ENCODE measurements at places on chromosomes 13 and 19. TPM values are rescaled to one million over a fixed set of nuclear protein-coding genes. Genes with fewer than 3 reads are reported as not detected.

Gene ZNF534
- not detected for total RNA-seq

Gene ZNF66
- total RNA-seq = 4.3 TPM

Gene KLK14
- 1.0 TPM for total RNA-seq

Gene URAD
- total RNA-seq = not detected

Gene ATG4D
- total RNA-seq = 57.1 TPM

Gene IL11
- total RNA-seq = 0.42 TPM

Gene DUS3L
- 56.8 TPM for total RNA-seq

Gene MCEMP1
- total RNA-seq = 4.1 TPM

Gene ZNF99
- total RNA-seq = not detected

Gene ATP4B
- not detected for total RNA-seq

Gene NXNL1
- total RNA-seq = not detected

Gene ZNF132
- total RNA-seq = 9.1 TPM

DNA sequence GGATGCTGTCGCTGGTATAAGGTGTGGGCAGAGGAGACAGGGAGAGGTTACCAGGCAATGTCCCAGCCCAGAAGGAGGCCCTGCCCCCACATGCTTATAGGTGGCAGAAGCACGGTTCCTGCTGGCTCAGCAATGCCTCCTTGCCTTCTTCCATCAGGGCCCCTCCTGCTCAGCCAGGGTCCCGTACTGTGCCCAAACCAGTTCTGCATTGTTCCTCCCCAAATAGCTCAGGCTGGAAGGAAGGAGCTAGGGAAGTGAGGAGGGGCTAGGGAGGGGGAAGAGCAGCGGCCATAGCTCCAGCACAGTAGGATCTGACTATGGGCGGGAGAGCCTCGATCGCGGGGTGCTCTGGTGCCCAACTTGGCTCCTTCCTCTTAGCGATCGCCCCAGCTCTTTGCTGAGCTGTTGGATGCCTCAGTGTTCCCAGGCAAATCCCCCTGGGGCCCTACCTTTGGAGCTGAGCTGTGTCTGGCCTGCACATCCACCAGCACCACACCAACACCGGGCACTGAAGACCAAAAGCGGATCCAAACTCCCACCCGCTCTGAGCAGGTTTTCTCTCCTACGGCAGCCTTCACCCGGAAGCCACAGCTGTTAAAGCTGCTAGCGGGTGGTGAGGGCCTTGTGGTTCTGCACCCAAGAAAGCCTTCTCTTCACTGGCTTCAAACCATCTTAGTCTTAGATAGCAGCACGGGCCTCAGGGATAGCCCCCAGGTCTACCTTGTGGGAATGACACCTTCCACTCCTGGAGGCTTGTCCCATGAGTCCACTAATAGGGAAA lies 32.1 kb upstream of the PEPD start:
- DNase-seq = no peak

DNA sequence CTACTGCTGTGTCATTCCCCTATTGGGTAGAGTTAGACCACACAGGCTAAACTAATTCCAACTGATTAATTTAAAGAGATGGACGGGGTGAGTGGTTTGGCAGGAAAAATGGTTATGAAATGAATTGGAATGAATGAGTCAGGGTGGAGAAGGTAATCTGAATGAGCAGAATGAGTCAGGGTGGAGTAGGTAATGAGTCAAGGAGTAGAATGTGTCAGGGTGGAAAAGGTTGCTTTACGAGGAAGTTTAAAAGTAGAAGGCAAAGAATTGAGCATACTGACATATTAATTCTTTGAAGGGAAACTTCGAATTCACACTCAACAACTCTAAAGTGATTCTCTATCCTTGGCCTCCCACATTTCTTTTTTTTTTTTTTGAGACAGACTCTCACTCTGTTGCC lies 12.7 kb upstream of the ZNF121 start:
- DNase-seq = no peak

DNA sequence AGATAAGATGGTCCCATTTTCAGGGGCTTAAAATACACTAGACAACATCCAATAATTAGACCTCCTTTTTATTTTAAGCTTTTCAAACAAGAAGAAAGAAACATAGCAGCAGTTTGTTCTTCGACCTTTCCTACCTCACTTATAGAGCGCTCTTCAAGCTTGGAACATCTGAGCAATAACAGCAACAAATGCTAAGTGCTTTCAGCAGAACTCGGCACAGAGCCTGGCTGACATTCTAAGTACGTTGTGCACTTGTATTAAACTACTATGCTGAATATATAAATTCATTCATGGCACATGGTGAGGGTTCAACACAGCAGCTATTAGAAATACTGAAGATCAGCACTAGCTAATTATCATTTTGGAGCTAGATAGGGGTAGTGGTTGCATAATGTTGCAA lies 256.1 kb upstream of the MAB21L1 start:
- DNase-seq = no peak

DNA sequence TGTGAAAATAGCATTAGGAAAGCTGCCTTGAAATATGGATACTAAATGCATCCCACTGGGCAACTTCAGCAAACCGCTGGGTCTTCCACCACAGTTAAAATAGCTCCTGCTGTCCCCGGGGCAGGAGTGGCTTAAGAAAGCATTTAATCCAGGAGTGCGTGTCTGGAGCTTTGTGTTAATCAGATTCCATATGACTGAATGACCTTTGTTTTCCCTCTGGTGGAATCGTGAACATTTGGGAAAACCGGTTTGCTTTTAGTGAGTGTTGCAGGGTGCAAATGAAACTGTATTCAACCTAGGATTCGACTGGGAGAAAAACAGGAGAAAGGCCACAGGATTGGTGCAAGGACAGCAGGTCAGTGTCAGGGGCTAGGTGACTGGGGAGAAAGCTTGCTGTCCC lies 237.6 kb upstream of the MAB21L1 start:
- no peak for DNase-seq

- no peak for DNase-seq
Observed at GRCh38 chr13:21228738-21229137, 52.3 kb downstream of the MRPL57 start.

GRCh38 chr19:18915639-18916038 lies 3.5 kb downstream of the COPE start:
- peak; percentile 68 for DNase-seq

DNA sequence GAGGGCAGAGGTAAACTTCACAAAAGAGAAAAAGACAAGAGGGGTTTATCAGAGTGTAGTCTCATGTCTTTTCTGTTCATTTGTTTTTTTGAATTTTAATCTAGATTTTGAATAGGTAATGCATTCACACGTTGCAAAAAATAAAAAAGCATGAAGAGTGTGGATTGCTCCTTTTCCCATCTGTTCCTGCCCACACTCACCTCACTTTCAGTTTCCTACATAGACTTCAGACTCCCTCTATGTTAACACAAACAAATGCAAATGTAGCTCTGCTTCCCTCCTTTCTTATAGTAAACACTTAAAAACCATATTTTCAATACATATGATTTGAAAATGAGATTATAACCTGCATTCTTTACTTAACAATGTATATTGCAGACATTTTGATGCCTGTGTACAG lies 20.3 kb downstream of the TNFSF13B start:
- no peak for DNase-seq

DNA sequence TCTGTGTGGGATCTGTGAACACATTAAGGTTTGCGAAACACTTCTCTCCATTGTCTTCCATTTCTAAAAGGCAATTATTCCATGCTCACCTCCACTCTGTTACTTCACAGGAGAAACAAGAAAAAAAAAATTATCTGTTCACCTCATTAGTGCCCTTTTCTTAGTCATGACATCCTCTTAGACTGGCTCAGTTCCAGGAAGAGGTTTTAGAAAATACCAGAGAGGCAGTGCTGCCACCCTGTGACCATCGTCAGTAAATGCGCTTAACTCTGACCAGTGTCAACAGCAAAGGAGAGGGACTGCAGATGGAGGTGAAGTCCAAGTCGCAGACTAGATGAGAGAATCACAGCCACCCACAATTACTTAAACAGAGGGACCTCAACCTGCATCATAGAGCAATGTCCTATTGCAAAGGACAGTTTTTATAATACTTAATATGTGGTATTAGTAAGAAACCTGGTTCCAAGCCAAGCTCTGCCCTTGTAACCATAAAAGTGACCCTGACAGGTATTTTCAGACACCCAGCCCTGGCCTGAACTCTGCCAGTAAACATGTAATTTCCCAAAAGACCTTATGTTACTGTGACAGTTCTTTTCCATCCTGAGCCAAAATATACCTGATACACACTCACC lies 19.4 kb downstream of the CEACAM21 start:
- peak; percentile 87 for DNase-seq

DNA sequence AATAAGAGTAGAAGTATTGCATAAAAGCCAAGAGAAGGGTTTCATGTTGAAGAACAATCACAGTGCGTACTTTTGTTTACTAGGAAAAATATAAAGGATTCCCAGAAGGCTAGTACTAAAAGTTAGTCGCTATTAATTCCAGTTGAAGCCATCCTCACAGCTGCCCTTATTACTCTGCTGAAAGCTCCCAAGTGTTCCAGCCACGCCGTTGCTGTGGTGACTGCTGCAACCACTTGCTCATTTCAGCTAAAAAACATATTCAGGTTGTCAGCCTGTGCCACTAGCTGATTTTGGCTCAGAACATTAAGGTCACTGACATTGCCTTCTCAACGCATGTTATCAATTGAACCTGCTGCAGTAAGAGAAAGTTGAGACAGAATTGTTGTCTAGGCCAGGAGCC lies 87.1 kb upstream of the FNDC3A start:
- no peak for DNase-seq

DNA sequence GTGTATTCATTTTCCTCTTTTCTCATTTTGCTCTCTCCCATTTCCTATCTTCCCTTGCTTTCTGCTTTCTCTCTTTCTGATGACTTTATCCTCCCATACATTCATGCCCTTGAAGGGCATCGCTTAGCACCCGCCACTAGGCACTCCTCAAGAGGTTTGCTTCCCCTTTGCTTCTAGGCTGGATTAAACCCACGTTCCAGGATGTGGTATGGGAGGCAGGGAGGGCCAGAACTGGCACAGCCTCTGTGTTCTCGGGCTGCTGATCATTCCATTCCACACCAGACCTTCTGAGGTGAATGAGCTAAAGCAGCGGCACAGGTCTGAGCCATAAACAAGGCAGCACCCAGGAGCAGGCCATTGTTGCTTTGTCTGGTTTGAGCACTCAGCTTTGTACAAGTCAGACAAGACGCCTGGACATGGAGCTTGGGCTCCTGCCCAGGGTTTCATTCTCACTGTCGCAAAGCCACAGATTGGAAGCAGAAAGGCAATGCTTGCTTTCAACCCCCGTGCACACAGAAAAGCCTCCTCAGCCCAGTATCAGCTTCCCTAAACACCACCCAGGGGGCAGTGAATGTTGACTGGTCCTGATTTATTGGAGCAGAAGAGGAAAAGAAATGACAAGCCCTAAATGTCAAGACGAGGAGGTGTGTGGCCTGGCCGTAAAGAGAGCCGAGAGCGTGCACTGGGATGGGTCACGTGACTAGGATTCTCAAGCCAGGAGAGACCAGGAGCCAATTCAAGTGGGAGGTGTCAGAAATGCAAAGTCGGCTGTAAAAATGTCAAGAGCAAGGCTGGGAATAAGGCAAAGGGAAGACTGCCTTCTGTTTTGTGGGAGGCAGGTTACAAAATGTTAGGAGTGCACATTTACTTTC lies 218.0 kb upstream of the SERP2 start:
- no peak for DNase-seq

GRCh38 chr13:32497589-32497988 lies 41.0 kb downstream of the N4BP2L2 start:
- no peak for DNase-seq

GRCh38 chr13:26664286-26664685 lies 96.3 kb downstream of the GPR12 start:
- DNase-seq = no peak

Data from A673 (cell line).